NCI-H510A treated with DMSO at 0.1 percent for 48 hours (cell line): ENCODE measurements at places on chromosomes 11 and 22.

GRCh38 chr11:93936460-93936859, 84.7 kb upstream of the HEPHL1 start:
- DNase-seq = peak; percentile 43

GRCh38 chr11:5899534-5899933, 6.5 kb downstream of the OR52E5 start:
- DNase-seq = no peak

DNA sequence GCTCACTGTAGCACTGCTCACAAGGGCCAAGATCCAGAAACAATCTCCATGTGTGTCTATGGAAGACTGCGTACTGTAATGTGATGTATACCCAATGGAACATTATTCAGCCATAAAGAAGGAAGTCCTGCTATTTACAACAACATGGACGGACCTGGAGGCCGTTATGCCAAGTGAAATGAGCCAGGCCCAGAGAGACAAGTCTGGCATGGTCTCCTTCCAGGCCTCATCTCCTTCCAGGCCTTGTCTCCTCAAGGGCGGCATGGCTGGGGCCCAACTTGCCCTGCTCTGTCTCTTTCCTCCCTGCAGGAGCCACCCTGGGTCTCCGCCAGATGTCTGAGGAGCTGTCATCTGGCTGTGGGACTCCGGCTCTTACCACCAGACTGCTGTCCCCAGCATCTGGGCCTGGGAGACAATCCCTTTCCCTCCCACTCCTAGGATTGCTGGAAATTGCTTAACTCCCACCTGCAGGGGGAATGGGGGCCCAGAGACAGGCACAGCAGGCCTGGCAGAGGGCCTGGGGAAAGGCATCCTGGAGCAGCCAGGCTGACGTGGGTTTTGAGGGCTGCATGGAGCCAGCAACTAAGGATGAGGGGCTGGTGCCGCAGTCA, 1326.6 kb downstream of the TBC1D22A start:
- DNase-seq = no peak

- peak; percentile 50 for DNase-seq
These were observed 73.5 kb downstream of the BRD1 start for GRCh38 chr22:49753961-49754695.

DNA sequence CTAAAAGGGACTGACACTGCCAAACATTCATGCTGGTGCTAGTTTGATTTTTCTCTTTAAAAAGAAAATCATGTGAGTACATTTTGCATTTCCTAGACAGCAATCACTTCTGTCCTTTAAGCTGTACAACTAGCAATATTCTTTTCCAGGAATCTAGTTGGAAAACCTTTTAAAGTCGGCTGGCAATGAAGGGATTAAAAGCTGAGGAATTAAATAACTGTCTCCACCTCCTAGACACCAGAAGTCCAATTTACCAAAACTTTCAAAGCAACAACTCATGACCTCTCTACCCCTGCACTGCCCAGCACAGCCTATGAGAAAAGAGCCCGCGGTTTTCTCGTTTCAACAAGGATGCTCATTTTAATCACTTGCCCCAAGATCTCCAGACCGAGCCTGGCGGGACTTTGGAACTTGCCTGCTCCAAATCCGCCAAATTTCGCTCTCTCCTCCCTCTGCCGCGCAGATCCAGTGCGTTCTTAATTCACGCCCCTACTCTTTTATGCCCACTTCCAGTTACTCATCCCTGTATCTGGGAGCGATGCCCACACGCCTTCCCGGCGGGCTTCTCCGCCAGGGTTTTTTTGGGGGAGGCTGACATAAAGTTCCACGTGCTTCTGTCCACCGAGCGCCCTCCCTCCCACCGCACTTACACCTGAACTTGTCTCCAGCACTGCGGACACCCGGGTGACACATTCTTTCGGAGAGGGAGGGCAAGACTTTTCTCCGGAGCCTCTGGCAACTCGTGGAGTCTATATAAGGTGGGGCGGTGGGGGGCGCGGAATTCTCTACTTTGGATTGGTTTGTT, 2.5 kb downstream of the MPPED2 start:
- no peak for DNase-seq

DNA sequence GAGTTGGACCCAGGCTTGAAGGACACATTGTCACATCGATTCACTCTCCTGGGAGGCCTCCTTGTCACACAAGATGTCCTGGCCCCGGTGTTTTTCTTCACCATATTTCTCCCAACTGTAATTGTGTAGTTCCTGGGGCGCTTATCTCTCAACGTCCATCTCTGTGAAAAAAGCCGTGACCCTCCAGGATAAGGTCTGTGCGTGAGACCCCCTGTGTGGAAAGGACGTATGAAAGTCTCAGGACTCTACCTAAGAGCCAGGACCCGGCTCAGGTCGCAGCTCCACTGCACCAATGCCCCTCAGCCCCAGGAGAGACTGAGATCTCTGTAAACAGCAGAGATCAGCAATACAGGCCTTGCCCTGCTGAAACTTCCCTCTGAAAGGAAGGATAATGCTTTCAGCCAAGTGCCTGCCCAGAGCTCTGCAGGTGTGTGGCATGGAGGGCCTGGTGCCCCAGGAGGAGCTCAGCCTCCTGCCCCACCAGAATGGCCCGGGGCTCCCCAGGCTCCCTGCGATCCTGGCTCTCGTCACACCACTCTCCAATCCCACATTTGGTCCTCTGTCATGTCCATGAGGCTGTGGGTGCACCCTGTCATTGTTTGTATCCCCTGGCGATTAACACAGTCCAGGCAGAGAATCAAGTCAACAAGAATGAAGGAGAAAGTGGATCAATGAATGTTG, 119.2 kb upstream of the TMEM45B start:
- no peak for DNase-seq

DNA sequence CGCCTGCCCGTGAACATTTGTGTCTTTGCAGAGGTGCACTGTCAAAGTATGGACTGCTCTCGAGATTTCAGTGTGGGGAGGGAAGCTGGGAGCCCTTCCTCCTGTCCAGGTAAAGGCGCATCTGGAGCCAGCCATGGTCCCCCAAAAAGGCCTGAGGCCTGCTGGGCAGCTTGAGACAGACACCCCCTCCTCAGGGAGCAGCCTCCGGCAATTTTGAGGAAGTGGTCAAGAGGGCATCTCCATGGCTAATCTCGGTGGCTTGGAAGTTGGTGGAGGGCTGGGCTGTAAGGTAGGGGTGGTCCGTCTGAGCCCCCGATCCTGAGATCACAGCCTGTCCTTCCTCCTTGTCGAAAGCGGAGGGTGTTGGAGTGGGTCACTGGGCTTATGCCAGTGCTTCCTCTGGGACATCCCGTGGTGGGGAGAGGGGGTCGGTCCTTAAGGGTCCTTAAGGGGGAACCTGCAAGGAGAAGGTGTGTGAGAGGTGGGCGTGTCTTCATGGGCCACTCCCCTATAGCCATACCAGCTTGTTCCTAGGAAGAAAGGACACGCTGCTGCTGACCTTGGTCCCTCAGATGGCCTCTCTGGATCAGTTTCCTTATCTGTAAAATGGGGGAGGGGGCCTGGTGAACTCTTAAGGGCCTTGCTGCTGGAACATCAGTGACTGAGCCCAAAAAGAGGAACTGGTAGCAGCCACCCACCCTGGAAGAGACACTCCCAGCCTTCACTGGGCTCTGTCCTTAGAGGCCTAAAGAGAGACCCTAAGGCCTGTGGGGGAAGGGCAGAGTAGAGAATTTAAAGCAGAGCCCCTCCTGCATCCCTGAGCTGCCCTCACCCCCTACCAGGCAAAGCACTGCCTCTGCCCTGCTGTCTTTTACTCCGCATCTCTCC, 2.6 kb downstream of the KCNC1 start:
- DNase-seq = no peak

- DNase-seq = no peak
These were observed 64.7 kb upstream of the TBCEL start for GRCh38 chr11:120959189-120959588.

DNA sequence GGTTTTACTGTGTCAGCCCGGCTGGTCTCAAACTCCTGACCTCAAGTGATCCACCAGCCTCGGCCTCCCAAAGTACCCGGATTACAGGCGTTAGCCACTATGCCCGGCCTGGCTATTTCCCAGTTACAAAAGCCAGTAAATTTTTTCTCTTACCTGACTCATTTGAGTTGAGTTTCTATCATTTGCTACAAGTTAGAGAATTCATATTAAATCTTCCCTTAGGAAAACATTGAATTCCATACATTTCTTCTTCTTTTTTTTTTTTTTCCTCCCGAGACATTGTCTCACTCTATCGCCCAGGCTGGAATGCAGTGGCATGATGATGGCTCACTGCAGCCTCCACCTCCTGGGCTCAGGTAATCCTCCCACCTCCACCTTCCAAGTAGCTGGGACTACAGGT, 26.0 kb downstream of the CHEK2 start:
- DNase-seq = no peak

DNA sequence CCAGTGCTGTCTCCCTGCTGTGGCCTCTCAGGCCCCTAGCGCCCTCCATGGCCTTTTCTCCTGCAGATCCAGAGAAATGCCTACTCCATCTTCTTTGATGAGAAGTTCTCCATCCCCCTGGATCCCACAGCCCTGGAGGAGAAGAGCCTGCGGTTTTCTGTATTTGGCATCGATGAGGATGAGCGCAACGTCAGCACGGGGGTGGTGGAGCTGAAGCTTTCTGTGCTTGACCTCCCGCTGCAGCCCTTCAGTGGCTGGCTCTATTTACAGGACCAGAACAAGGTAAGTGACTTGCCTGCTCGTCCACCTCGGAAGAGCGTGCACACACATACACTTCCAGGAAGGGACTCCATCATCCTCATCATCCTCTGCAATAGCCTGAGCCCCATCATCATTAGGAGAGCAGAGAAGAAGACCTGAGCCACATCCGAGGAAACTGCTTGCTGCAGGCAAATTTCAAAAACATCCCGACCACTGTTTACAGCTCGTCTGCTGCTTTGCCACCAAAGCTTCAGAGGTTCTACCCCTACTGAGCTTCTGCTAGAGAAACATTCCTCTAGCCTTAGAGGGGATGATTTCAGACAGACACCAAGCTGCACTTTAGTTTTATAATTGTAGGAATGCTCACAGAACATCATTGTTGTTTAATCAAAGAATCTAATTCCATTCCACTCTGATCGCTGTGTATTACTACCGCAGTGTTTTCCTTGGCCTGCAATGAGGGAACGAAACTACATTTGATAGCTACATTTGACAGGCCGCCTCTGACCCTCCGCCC, 12.9 kb upstream of the RHOD start:
- no peak for DNase-seq
